Osteoblast (primary cell): ENCODE measurements at places on chromosomes 11 and 22. TPM values are rescaled to one million over a fixed set of nuclear protein-coding genes. Genes with fewer than 3 reads are reported as not detected.

DNA sequence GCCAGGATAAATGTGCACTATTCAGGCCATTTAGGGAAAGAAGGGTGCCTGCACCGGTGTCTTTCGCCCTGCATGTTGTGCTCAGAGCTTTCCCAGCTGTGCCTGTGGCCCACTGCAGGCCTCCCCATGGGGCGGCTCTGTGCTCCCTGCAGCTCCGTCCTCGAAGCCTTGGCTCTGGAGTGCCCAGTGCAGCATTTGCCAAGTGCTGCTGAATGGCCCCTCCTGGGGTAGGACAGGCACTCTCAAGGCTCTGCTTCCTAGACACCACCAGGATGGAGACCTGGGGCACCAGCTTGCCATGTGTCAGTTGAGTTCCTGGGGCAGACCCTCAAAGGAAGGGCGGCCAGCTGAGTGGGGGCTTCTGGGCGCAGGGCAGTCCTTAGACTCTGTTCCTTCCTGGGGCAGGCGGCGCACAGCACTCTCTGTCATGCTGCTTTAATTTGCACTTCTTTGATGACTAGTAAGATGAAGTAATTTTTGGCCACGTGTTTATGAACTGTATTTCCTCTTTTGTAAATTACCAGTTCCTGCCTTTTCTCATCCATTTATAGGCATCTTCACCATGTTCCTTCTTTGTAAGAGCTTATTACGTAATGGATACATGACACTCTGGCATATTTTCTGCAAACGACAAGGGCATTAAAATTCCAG lies 32.1 kb upstream of the GNB1L start:
- H3K4me3 ChIP-seq, result no peak overlapping the region
- DNase-seq, result peak; percentile 82
- H3K4me1 ChIP-seq, result peaks cover 24% of the 10 kb centered on the region
- H3K27me3 ChIP-seq, result no peaks in the 10 kb centered on the region

DNA sequence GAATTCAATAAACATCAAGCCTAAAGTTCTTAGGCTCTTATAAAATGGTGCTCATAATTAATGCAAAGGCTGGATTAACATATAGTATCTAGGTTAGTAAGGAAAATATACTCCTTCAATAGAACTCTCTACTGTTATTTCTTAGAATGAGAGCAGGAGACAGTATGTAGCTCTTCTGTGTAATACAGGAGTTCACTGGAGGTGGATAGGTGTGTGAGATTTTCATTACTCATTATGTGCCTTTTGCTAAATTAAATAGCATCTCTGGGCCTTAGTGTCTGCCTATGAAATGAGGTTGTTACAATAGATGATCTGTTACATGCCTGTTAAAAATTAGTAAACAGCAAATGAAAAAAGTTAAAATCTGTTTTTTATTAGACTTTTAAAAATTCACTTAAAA lies 20.6 kb downstream of the EED start:
- no peak overlapping the region for H3K27ac ChIP-seq
- H3K27me3 ChIP-seq, result no peaks in the 10 kb centered on the region
- no peaks in the 10 kb centered on the region for H3K4me1 ChIP-seq
- peaks cover 12% of the 10 kb centered on the region for H3K36me3 ChIP-seq
- DNase-seq, result no peak
- H3K4me3 ChIP-seq, result no peak overlapping the region

GRCh38 chr11:17978553-17979287 lies 34.1 kb downstream of the SERGEF start:
- DNase-seq, result peak; percentile 71
- no peak overlapping the region for H3K27ac ChIP-seq
- H3K36me3 ChIP-seq, result no peaks in the 10 kb centered on the region
- H3K4me1 ChIP-seq, result no peaks in the 10 kb centered on the region
- H3K27me3 ChIP-seq, result no peaks in the 10 kb centered on the region
- H3K4me3 ChIP-seq, result no peak overlapping the region

DNA sequence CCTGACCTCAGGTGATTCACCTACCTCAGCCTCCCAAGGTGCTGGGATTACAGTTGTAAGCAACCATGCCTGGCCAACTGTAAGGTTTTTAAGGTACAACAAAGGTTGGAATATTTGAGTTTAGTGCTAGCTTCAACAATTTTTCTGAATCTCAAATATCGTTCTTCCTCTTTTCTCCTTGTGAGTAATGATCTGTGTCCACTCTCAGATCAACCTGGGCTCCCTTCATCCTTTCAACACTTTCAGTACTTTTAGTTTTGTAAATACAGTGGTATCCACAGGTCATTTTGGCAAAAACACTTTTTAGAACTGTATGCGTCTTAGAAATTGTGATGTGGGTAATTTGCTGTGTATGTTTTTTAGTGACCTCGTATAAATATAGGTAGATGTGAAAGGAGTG lies 7.9 kb downstream of the PACS1 start:
- peaks cover 22% of the 10 kb centered on the region for H3K36me3 ChIP-seq
- H3K27ac ChIP-seq, result no peak overlapping the region
- no peak overlapping the region for H3K4me3 ChIP-seq
- no peak for DNase-seq

DNA sequence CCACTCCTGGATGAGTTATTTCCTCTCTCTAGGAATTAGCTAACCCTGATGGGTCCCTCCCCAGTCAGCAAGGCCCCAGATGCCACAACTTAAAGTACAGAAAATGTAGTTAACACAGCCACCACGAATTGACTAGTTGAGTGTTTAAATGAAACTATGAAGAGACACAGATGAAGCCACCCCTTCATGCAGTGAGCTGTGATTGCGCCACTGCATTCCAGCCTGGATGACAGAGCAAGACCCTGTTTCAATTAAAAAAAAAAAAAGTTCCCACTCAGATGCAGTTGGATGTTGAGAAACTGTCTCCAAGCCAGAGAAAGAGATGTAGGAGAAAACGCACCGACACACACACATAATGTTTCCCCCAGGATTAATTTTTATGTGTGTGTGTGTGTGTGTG lies 53.3 kb downstream of the SCN3B start:
- H3K27me3 ChIP-seq, result no peaks in the 10 kb centered on the region
- peak overlapping the region; percentile 4 for H3K27ac ChIP-seq
- peaks cover 29% of the 10 kb centered on the region for H3K36me3 ChIP-seq
- no peak for DNase-seq

Gene NOX4
- total RNA-seq, result 1.8 TPM in 2 replicates

Gene TOMT
- total RNA-seq, result not detected in 2 replicates

Gene APOL4
- 2.9 and 4.4 TPM in 2 replicates for total RNA-seq

Gene KLHL35
- total RNA-seq, result 2.4 and 4.3 TPM in 2 replicates

Gene SEC14L2
- 16.6 and 19.2 TPM in 2 replicates for total RNA-seq

Gene GRAMD1B
- 15.2 and 16.8 TPM in 2 replicates for total RNA-seq

Gene FGF4
- not detected in 2 replicates for total RNA-seq

Gene LPXN
- 8.5 and 14.5 TPM in 2 replicates for total RNA-seq
